ENCODE measurements at places on chromosomes 11 and 22.

DNA sequence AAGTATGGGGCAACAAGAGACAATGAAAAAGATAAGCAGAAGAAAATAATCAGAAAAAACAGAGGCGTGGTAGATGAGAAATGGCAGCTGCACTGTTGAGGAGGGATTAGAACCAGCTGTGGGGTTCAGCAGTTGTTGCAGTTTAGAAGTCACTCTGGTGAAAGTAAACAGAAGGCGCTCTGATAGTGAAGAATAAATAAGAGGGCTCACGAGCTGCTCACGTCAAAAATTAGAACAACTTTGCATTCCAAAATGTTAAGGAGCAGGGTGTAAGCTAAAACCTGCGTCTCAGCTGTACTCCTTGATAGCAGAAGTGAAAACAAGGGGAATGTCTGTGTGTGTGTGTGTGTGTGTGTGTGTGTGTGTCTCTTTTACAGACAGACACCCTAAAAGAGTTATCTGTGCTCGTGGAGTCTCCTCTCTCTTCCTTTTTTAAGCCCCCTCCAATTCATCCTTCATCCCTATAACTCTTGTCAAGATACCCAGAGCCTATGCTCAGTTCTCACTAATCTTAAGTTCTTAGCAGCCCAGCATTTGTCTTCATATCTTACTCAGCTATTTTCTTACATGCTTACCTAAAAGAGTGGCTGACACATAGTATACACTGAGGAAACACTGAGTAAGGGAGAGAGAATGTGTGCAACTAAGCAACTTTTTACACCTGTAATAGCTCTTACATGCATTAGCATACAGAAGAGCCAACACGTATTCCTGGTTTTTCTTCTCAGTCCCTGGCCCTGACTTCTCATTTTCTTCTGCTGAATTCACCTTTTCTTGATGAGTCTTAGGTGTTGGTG is 8.9 kb downstream of the TTC17 start:
- DNase-seq: no peak

- no peak for DNase-seq
Measured at GRCh38 chr11:120146413-120147093, 8.6 kb upstream of the TRIM29 start.

GRCh38 chr11:46373787-46374740 is 7.4 kb upstream of the MDK start:
- no peak for DNase-seq

DNA sequence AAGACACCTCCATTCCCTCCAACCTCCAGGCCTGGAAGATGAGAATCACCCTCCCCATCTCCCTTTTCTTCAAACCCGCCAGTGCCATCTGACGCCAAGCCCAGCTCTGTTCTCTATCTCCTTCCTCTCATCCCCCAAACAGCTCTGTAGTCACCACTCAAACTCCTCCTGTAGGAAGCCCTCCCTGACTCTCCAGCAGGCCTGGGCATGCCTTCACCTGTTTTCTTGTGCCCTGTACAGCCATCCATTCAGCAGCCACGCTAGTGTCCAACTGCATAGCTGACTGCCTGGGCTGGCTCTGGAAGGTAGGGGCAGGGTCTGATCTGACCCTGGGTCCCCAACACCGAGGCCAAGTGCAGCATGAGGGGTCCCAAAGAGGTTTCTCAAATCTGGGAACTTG is 25.0 kb downstream of the GDPD5 start:
- DNase-seq: no peak

DNA sequence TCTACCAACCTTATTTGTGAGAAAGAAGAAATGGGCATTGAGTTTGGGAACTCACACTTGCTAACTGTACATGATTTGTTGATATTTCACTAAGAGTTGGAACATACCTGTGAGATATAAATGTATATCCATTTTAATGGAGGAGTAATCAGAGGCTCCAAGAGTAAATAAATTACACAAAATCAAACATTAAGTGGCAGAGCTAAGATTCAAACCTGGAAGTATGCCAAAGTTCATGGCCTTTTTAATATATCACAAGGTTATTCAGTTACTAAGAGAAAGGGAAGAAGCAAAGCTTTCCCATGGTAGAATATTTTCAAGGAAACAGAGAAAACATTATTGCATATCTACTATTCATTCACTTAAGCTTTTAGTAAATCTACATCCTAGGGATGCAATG is 1641.1 kb downstream of the FAM181B start:
- no peak for DNase-seq

DNA sequence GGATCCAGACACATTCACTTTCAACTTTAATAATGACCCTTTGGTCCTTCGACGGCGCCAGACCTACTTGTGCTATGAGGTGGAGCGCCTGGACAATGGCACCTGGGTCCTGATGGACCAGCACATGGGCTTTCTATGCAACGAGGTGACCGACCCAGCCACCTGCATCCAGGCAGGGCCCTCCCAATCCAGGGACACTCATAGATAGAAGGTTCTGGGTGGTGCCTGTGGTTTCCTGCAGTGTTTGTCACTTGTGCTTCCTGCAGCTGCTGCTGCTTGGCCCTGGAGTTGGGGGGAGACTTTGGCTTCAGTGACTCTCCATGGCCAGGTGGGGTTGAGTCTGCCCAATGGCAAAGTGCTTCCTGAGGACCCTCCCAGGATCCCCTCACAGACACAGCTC is 7.3 kb downstream of the APOBEC3B start:
- no peak for DNase-seq

DNA sequence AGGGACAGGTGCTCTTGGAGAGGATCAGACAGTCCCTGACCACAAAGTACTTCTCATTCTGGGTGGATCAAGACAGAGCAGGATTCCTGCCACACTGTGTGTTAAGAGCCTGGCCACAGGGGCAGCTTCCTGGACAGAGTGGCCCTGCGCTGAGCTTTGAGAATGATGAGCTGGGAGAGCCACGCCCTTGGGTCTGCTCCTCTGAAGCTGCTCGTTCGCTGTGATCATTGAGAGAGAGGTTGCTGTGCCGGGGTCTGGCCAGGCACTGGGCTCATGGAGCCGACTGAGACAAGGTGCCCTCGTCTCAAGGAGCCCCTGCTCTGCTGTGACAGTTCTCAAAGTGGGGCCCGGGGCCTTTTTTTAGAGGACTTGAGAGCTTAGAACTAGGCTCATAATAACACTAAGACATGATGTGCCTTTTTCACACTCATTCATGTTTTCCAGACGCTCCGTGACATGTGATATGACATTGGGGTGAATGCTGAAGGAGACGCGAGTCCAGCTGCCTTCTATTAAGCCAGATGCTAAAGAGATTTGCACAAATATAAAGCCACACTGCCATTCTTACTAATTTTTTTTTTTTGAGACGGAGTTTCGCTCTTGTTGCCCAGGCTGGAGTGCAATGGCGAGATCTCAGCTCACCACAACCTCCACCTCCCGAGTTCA is 1.6 kb upstream of the MFRP start:
- no peak for DNase-seq

DNA sequence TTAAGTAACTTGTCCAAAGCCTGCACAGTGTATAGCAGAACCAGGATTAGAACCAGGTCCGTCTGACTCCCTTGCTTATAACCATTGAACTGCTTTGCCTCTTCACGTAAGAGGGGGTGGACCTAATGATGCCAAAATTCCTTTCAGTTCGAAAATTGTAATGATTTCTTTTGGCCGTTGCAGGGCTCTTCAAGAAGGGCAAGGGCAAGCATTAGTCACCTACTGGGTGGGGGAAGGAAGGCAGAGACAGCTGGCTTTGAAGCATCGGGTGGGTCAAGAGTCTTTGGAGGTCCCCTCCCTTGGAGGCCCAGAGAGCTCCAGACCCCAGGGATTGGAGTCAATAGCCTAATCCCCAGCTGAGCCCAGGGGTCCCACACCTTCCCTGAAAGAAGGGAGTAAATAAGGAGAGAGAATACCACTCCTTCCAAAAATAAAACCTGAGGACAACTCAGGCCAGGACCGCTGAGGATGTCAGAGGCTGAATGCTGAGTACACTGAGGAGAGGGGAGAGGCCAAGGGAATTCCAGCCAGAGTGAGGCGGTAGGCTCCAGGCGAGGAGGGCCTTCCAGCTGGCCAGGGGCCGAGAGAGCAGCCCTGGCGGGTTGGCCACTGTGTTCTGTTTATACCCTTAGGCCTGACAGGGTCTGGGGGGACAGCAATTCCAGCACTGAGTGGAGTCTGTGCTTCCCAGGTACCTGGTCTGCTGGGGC is 14.1 kb downstream of the CREB3L1 start:
- DNase-seq: no peak

GRCh38 chr11:2715716-2716350 is 16.0 kb upstream of the KCNQ1OT1 start:
- no peak for DNase-seq

GRCh38 chr11:133811850-133812685 is 33.2 kb downstream of the SPATA19 start:
- no peak for DNase-seq

GRCh38 chr11:83153764-83154163 is 3.2 kb upstream of the PCF11 start:
- DNase-seq: no peak

- DNase-seq: no peak
Measured at GRCh38 chr22:40240686-40241085, 63.0 kb downstream of the TNRC6B start.

- DNase-seq: no peak
Measured at GRCh38 chr22:27205492-27206373, 548.3 kb downstream of the MIAT start.

- no peak for DNase-seq
Measured at GRCh38 chr11:132601875-132602274, 930.4 kb downstream of the OPCML start.

GRCh38 chr11:34830035-34830434 is 86.1 kb downstream of the APIP start:
- DNase-seq: no peak

GRCh38 chr11:36407356-36407755 is 102.7 kb downstream of the TRAF6 start:
- DNase-seq: no peak

DNA sequence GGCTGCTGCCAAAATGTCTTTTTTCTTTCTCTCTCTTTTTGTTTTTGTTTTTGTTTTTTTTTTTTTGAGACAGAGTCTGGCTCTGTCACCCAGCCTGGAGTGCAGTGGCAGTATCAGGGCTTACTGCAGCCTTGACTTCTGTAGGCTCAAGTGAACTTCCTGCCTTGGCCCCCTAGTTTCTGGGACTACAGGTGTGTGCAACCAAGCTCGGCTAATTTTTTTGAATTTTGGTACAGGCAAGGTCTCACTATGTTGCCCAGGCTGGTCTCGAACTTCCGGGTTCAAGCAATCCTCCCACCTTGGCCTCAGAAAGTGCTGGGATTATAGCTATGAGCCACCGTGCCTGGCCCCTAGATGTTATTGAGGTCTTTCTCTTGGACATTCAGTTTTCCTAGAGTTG is 2.2 kb upstream of the DDX10 start:
- DNase-seq: no peak

- DNase-seq: no peak
Measured at GRCh38 chr11:71447791-71448256, 369 bp downstream of the DHCR7 start.

DNA sequence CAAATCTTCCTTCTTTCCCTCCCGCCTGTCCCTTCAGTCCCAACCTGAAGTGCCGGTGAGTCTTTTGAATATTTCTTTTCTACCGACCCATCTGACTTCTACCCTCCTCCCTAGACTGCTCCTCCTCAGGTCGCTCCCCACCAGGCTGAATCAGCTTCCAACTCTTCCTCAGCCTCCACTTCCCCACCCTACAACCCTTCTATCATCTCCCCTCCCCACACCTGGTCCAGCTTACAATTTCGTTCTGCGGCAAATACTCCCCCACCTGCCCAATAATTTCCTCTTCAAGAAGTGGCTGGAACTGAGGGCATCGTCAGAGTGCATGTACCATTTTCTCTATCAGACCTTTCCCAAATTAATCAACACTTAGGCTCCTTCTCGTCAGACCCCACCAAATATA is 2.5 kb upstream of the NDUFC2 start:
- DNase-seq: no peak

DNA sequence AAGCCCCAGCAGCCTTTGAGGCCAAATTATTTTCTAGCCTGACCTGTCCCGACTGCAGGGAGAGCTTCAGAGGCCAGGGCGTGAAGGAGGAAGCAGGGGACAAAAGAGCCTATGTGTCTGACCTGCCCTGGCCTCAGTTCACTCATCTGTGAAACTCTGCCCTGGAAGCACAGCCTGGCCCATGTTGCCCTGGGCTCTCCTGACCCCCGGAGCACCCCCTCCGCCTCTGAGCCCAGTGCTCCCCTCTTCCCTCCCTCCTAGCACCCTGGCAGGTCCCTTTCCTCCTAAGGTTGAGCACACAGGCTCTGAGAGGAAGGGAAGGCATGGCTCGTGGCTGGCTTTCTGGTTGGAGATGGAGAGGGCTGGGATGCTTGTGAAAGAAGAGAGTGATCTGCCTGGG is 3.4 kb upstream of the A4GALT start:
- no peak for DNase-seq

- no peak for DNase-seq
Measured at GRCh38 chr22:39773976-39774539, 119.5 kb downstream of the ENTHD1 start.

GRCh38 chr22:22823131-22823810 is 64.3 kb upstream of the IGLL5 start:
- DNase-seq: no peak

- DNase-seq: no peak
Measured at GRCh38 chr11:128182844-128183243, 404.5 kb downstream of the ETS1 start.

DNA sequence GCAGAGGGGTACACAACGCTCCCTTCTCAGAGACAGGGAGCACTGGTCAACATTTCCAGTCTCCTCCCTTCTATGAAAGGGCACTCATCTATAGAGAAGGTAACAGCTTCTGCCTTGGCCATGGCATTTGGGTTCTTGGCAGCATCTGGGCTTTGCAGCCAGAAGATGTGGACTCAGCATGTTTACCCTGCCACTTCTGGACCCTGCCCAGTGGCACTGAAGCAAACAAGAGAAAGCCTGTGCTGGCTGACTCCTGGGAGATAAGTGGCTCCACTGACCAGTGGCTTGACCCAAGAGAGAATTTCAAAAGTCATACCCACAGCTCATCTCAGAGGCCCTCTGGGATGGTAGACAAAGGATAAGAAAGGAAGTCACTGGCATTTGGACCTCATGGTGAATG is 8.0 kb downstream of the CSNK2A3 start:
- DNase-seq: no peak

GRCh38 chr11:28763151-28763550 is 655.0 kb downstream of the METTL15 start:
- DNase-seq: no peak

GRCh38 chr11:28223994-28224393 is 115.8 kb downstream of the METTL15 start:
- no peak for DNase-seq

DNA sequence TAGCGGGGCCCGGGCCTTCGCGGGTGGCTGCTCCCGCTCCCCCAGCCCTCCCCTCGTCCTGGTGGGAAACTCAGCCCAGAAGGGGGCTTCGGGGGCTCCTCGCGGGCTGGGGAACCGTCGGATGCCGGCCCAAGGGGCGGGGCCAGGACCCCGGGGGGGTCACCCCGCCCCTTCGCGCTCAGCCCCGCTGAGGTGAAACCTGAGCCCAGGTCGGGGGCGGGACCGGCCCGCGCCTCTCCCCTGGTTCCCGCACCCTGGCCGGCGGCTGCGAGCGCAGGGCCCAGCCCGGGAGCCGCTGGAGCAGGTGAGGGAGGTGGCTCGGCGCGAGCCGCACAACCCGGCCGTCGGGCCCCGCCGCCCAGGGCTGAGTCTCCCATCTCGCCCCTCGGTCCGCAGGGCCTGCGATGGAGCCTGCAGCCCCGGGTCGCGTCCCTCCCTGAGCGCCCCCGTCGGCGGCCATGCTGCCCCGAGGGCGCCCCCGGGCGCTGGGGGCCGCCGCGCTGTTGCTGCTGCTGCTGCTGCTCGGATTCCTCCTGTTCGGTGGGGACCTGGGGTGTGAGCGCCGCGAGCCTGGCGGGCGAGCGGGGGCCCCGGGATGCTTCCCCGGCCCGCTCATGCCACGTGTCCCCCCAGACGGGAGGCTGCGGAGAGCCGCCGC is at the start of gene LARGE2:
TSS of gene LARGE2 (plus strand) at position 232 of the 658 bp plus-strand sequence. CDS start at position 459, 227 bp downstream.
- DNase-seq: peak; percentile 26
